ENCODE measurements at places on chromosomes 4 and X. TPM values are rescaled to one million over a fixed set of nuclear protein-coding genes. Genes with fewer than 3 reads are reported as not detected.
A peak's percentile ranks its signal among the peaks of the same experiment; 100 is the strongest.

Gene CXCL1
- polyA plus RNA-seq = 4.3 TPM

Gene CCDC160
- 0.10 TPM for polyA plus RNA-seq

Gene RAB9B
- 3.2 TPM for polyA plus RNA-seq

Gene MAGEA2B
- polyA plus RNA-seq = not detected

DNA sequence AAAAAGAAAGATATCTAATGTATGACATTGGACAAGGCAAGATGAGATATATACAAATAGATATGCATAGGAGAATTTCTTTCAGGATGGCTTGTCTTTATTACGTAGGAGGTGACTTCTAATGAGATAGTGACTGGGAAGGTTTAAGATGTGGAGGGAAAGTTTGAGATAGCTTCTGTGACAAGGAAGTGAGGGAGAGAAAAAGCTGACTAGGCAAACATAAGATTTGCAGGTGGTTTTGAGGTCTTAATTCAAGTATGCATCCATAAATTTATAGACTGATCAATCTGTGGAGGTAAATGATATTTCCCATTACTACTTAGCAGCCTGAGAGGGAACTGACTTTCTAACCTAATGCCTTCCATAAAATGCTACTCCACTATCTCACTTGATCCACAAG, 29.0 kb upstream of the MAGEB18 start:
- H3K27ac ChIP-seq = no peak overlapping the region
- H3K4me1 ChIP-seq = no peaks in the 10 kb centered on the region
- no peak for DNase-seq
- no peaks in the 10 kb centered on the region for H3K27me3 ChIP-seq
- H3K4me3 ChIP-seq = no peak overlapping the region

GRCh38 chr4:40511036-40511614, 118.5 kb downstream of the RBM47 start:
- H3K4me3 ChIP-seq = peak overlapping the region; percentile 35
- H3K27me3 ChIP-seq = no peaks in the 10 kb centered on the region
- H3K27ac ChIP-seq = peak overlapping the region; percentile 99
- peaks cover 13% of the 10 kb centered on the region for H3K4me1 ChIP-seq

GRCh38 chr4:15965325-15965724, 2.4 kb upstream of the FGFBP2 start:
- no peaks in the 10 kb centered on the region for H3K36me3 ChIP-seq
- H3K4me3 ChIP-seq = no peak overlapping the region

- H3K36me3 ChIP-seq = no peaks in the 10 kb centered on the region
- no peak overlapping the region for H3K4me3 ChIP-seq
- DNase-seq = no peak
- H3K27me3 ChIP-seq = no peaks in the 10 kb centered on the region
- no peak overlapping the region for H3K27ac ChIP-seq
Observed at GRCh38 chr4:1626151-1626550, 58.0 kb downstream of the FAM53A start.

DNA sequence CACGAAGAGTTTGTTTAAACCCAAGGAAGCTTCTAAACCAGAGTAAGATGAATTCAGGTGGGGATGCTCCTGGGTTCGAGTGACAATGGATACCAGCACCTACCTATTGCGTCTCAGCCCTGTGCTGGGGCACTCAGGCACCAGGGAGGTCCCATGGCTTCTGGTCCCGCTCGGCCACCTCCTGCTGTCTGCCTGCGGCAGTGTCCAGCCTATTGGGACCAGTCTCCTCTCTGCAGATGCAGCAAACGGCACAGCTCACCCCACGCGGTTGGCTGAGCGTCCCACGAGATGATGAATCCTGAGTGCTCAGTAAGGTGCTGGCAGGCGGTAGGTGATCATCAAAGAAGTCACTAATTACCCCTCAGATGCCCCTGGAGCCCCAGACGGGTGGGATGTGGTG, 75.2 kb downstream of the ACOX3 start:
- no peak overlapping the region for H3K4me3 ChIP-seq
- H3K27ac ChIP-seq = no peak overlapping the region
- H3K36me3 ChIP-seq = peaks cover 16% of the 10 kb centered on the region

DNA sequence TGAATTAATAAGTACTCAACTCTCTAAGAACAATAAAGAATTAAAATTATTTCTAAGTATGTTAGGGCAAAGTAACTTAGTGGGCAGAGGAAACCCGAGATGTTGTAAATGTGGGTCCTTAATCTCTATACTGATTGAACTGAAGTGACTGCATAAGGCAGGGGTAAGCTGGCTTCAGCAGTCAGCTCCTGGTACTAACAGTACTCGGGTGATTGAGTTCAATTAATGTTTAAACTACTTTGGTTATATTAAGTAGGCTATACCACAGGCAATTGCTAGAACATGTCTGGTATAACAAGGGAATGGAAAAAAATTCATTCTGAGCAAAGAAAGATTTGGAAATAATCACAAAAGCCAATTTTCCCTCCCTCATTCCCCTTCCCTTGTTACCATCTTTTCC, 90.7 kb downstream of the LNX1 start:
- H3K27me3 ChIP-seq = no peaks in the 10 kb centered on the region
- H3K36me3 ChIP-seq = peaks cover 15% of the 10 kb centered on the region
- H3K4me3 ChIP-seq = no peak overlapping the region
- H3K27ac ChIP-seq = no peak overlapping the region
- no peaks in the 10 kb centered on the region for H3K4me1 ChIP-seq

- H3K27ac ChIP-seq = no peak overlapping the region
- H3K36me3 ChIP-seq = no peaks in the 10 kb centered on the region
- H3K4me3 ChIP-seq = no peak overlapping the region
- no peaks in the 10 kb centered on the region for H3K27me3 ChIP-seq
Observed at GRCh38 chr4:112735474-112735951, 98.6 kb downstream of the LARP7 start.

GRCh38 chrX:154734061-154734781, 16.7 kb downstream of the GAB3 start:
- H3K27ac ChIP-seq = peak overlapping the region; percentile 56
- no peaks in the 10 kb centered on the region for H3K27me3 ChIP-seq
- no peak for DNase-seq
- H3K36me3 ChIP-seq = no peaks in the 10 kb centered on the region
- H3K4me1 ChIP-seq = peaks cover 3% of the 10 kb centered on the region

DNA sequence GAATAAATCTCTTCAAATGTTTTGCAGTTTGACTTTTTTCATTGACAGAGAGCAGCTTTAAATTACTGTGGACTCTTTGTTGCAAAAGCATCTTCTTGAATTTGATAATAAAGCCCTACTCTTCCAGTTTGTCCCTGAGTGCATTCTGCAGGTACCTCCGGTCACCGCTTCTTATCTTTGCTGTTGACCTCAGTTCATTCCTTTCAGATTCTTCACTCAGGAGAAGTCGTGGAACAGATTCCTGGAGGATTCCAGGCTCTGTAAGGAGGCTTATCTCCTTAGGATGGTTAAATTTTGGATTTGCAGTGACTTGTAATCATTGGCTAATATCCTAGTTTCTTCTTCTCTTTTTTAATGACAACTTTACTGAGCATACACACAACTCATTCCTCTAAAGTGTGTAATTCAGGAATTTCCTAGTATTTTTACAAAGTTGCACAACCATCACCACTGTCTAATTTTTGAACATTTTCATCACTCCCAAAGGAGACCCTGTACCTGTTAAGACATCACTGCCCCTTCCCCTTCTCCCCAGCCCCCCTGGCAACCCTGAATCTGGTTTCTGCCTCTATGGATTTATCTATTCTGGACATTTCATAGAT, 22.0 kb downstream of the TBL1X start:
- H3K4me3 ChIP-seq = no peak overlapping the region
- no peak overlapping the region for H3K27ac ChIP-seq
- H3K4me1 ChIP-seq = no peaks in the 10 kb centered on the region
- no peaks in the 10 kb centered on the region for H3K36me3 ChIP-seq
- H3K27me3 ChIP-seq = no peaks in the 10 kb centered on the region

Data from large intestine (tissue), 12 donors.